Activated CD4-positive, alpha-beta memory T cell treated with anti-CD3 and anti-CD28 coated beads, Interleukin-2, amount 10 ng/mL, durations not matched to agents 7 days and 5 days (primary cell): ENCODE measurements at places on chromosomes 1 and 21. TPM values are rescaled to one million over a fixed set of nuclear protein-coding genes. Genes with fewer than 3 reads are reported as not detected.

DNA sequence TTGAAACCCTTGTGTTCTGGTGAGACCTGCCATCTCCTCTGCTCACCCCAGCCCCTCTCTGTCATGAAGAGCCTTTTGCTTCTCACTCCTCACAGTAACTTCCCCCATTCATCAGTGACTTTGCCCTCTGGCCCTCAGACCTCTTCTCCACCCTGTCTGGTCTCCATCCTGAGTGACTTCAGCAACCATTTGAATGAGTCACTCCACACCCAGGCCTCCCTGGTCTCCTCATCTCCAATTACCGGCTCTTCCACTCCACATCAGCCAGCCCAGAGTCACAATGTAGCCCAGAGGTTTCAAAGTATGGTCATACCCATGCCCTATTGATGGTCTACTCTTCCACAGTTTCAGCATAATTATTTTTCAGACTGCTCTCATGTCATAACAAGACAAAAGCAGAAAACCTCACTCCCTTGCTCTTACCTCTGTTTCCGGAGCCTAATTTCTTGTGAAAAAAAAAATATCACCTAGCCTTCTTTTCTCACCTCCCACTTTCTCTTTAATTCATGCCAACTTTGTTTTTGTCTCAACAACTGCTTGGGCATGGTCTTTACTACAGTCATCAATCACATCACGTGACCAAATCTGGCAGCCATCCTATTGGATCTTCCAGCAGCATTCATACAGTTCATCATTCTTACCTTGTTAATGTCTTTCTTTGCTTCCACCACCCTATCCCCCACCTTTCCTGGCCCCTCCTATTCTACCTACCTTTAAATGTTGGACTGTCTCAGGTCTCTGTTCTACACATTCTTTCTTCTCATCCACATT, 35.6 kb upstream of the NEK7 start:
- no peaks in the 10 kb centered on the region for H3K4me1 ChIP-seq
- H3K36me3 ChIP-seq: no peaks in the 10 kb centered on the region
- peaks cover 3% of the 10 kb centered on the region for H3K27me3 ChIP-seq
- H3K27ac ChIP-seq: no peak overlapping the region
- no peak overlapping the region for H3K4me3 ChIP-seq

- H3K27ac ChIP-seq: no peak overlapping the region
- H3K4me3 ChIP-seq: no peak overlapping the region
- H3K36me3 ChIP-seq: no peaks in the 10 kb centered on the region
- DNase-seq: no peak
- no peaks in the 10 kb centered on the region for H3K27me3 ChIP-seq
Measured at GRCh38 chr1:74548961-74549750, 36.7 kb upstream of the LRRC53 start.

DNA sequence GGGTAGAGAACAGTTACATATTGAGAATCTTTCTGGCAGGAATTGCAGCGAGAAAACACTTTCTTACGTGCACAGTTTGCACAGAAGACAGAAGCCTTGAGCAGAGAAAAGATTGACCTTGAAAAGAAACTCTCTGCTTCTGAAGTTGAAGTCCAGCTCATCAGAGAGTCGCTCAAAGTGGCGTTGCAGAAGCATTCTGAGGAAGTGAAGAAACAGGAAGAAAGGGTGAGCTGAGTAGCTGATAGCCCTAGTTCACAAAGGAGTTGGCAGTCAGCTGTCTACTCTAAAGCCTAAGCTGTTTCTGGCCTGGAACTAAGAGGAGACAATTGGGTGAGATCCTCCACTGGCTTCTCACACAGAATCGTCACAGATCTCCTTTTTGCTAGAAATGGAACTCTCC, 20.3 kb upstream of the SH3BGRL3 start:
- H3K36me3 ChIP-seq: peaks cover 66% of the 10 kb centered on the region
- DNase-seq: no peak
- H3K27ac ChIP-seq: no peak overlapping the region
- no peaks in the 10 kb centered on the region for H3K4me1 ChIP-seq
- no peak overlapping the region for H3K4me3 ChIP-seq

- no peak overlapping the region for H3K27ac ChIP-seq
- H3K4me3 ChIP-seq: no peak overlapping the region
- no peak for DNase-seq
- H3K36me3 ChIP-seq: no peaks in the 10 kb centered on the region
Measured at GRCh38 chr1:229354226-229354625, 11.4 kb upstream of the CCSAP start.

DNA sequence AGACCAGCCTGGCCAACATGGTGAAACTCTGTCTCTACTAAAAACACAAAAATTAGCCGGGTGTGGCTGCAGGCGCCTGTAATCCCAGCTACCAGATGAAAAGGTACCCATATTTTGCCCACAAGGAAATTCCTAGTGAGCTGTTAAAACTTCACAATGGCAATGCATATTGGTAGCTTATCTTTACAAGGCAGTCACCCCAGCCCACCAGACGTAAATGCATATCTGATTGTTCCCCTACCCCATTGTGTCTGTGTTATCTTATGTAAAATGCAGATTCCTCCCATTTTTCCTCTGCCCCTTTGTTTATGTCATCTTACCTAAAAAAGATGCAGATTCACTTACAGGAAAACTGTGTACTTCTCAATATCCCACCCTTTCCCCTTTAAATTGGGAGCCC, 103.1 kb upstream of the SLC2A1 start:
- no peak for DNase-seq
- H3K36me3 ChIP-seq: peaks cover 6% of the 10 kb centered on the region
- no peak overlapping the region for H3K27ac ChIP-seq
- peaks cover 28% of the 10 kb centered on the region for H3K4me1 ChIP-seq
- H3K27me3 ChIP-seq: peaks cover 11% of the 10 kb centered on the region

DNA sequence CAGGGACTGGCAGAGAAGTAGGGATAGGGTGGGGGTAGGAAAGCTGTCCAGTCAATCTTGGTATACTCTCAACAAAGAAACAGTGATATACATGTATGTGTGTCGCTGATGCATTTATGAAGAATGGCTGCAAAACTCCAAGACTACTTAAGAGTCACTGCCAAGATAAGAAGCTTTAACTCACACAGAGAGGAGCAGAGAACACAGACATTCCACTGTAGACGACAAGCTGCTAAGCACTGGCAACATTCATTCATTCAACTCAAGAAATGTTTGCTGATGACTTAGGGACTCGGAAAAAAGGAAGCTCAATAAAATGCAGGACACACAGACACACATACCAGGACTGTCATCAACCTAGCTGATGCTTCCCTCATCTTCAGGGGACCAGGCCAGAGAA, 5.5 kb downstream of the CTNNBIP1 start:
- H3K4me1 ChIP-seq: peaks cover 45% of the 10 kb centered on the region
- H3K36me3 ChIP-seq: no peaks in the 10 kb centered on the region
- H3K27me3 ChIP-seq: peaks cover 3% of the 10 kb centered on the region
- H3K27ac ChIP-seq: no peak overlapping the region
- H3K4me3 ChIP-seq: no peak overlapping the region

GRCh38 chr21:41689289-41689583, 77.6 kb downstream of the RIPK4 start:
- H3K27ac ChIP-seq: no peak overlapping the region
- H3K4me1 ChIP-seq: no peaks in the 10 kb centered on the region
- no peak overlapping the region for H3K4me3 ChIP-seq
- H3K36me3 ChIP-seq: no peaks in the 10 kb centered on the region
- DNase-seq: no peak

GRCh38 chr1:178310685-178311105, 186.1 kb downstream of the CLEC20A start:
- H3K27me3 ChIP-seq: peaks cover 3% of the 10 kb centered on the region
- H3K36me3 ChIP-seq: no peaks in the 10 kb centered on the region
- H3K4me1 ChIP-seq: no peaks in the 10 kb centered on the region
- H3K4me3 ChIP-seq: no peak overlapping the region
- no peak for DNase-seq

DNA sequence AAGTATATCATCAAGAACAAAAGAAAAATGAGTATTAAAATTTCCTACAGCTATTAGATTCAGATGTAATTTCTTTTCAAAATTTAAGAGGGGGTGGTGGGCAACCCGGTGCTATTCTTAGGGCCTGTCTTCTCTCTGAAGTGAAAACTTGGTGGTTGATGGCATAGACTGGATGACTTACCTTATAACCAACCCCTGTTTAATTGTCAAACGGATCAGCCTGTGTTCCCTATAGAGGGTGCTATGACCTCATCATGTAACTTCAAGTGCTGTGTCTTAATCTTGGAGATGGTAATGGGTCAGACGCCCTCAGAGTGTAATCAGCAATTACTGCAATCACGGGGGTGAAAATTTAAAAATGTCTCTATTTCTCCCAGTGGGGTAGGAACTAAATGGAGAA, 176.2 kb downstream of the PCP4 start:
- no peaks in the 10 kb centered on the region for H3K36me3 ChIP-seq
- H3K4me1 ChIP-seq: no peaks in the 10 kb centered on the region
- H3K27me3 ChIP-seq: no peaks in the 10 kb centered on the region
- no peak overlapping the region for H3K27ac ChIP-seq
- no peak for DNase-seq
- H3K4me3 ChIP-seq: no peak overlapping the region

The CLDN17 gene
- not detected for total RNA-seq

The HLX gene
- total RNA-seq: 0.20 TPM

The IKBKE gene
- total RNA-seq: 61.8 TPM
